Stimulated activated CD8-positive, alpha-beta memory T cell treated with anti-CD3 and anti-CD28 coated beads, Interleukin-7, amount 100 ng/mL, for 1 hour (primary cell): ENCODE measurements at places on chromosomes 12 and 14.

DNA sequence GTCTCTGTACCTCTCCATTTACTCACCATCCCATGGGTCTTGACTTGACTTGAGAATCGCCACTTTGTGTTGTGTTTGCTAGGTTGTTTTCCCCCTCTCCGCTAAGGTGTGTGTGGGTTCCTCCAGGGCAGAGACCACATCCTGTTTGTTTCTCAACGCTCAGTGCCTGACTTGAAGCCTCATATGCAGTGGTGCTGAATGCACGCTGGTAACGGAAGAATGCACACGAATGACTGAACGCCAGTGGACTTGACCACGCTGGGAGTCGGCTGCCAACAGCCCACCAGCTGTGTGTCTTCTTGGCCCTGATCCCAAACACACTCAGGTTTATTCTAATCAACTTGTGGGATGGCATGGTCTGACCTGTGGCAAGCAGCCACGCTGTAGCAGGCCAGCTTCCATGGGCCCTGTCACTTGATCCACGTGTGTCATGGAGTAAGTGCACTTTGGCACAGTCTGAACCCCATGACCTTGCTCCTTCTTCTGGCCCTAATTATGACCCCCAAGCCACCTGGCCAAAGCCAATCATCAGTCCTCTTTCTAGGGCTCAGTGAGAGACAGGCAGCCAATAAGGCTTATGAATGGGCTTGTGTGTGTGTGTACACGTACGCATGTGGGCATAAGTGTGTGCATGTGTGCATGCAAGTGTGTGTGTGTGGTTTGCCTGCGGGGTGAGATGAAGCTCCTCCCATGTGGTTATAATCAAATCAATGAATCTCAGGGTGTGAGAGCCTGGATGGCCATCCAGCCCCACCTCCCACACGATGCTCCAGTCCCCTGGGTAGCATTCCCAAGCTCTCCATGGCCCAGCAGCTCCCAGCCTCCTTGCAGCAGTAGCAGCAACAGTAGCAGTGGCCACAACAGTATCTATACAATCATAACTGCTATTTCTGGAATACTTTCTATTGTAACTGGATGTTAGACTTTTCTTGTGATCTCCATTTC is 6.4 kb upstream of the TC2N start:
- peak; percentile 35 for DNase-seq

DNA sequence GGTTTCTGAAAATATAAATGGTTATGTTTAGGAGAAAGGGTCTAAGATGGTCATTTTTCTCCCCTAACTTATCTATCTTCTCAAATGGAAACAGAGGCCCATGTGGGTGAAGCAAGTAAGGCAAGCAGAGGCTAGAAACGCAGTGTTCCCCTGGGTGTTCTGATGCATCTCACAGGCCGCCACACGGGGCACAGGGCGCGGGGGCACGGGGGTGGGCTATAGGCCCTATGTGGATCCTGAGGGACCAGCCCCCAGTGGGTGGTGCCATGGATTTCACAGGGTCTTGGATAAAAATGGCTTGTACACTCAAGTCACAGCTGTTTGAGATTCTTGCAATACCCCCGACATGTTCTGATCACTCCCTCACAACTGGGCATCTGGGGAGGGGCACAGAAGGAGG is 17.7 kb downstream of the ACTN1 start:
- no peak for DNase-seq

DNA sequence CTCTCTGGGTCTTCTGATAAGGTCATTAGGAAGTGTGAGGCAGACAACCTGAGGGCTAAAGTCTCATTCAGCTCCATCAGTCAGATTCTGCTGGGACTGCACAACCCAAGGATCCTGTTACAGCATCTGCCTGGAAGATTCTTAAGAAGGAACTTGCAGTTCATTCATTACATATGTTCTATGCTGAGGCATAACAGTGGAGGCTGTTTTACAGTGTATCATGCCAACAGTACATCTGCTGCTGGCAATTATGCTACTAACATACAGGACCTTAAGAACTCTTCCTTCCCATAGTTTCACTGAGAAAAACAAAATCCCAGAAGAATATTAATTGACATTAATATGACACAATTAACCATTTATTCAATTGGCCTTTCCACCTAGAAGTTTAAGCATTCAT is 968.6 kb downstream of the DIO2 start:
- no peak for DNase-seq

DNA sequence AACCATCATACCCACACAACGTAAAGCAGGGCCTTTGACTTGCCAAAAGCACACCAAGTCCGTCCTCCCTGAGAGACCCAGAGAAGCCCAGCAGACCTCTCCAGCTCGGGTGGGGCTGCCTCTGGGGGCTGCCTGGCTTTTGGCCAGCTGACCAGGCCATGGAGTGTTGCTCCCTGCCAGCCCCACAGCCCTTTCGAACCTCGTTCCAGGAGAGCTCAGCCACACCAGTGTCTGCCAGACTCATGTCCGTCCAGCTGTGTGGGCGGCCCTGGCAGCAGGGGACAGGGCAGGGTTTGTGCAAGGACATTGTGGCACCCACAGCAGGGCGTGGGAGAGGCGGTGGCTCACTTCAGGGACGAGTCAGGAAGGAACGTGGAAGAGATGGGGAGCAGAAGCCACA is 22.6 kb upstream of the IRF2BPL start:
- no peak for DNase-seq

DNA sequence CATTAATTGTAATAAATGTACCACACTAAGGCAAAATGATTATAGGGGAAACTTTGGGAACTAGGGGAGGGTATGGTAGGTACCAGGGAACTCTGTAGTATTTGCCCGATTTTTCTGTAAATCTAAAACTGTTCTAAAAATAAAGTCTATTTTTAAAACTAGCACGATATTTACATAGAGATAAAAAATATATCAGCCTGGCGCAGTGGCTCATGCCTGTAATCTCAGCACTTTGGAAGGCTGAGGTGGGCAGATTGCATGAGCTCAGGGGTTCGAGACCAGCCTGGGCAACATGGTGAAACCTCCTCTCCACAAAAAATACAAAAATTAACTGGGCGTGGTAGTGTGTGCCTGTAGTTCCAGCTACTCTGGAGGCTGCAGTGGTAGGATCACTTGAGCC is 32.4 kb downstream of the TMEM116 start:
- no peak for DNase-seq

DNA sequence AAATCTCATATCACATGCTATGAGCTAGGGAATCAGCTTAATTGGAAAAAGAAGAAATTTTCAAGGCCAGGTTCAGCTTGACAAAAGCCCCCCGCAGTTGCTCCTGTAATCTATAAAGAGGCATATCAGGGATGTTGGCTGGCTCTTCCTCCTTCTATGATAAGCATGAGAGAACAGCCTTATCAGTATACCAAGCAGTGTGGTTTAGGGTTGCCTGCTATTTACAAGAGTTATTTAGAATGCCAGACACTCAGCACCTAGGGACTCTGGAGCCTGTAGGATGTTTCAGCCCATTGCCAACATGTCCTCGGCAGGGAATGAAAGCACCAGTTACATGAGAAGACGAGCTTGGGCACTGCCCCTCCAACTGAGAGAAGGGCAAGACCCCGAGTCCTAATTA is 89.5 kb upstream of the TMPO start:
- DNase-seq = no peak

- DNase-seq = no peak
These were observed 34.6 kb downstream of the GIT2 start for GRCh38 chr12:109961612-109962011.

GRCh38 chr12:110108309-110109036 is 15.7 kb upstream of the IFT81 start:
- DNase-seq = no peak

GRCh38 chr14:91843437-91843836 is 23.9 kb downstream of the TC2N start:
- DNase-seq = no peak

- DNase-seq = no peak
These were observed 197.0 kb upstream of the AMIGO2 start for GRCh38 chr12:47276621-47277309.

- DNase-seq = no peak
These were observed 3.8 kb downstream of the GPD1 start for GRCh38 chr12:50107416-50108268.

GRCh38 chr14:42683707-42684106 is 1077.0 kb downstream of the LRFN5 start:
- DNase-seq = no peak

DNA sequence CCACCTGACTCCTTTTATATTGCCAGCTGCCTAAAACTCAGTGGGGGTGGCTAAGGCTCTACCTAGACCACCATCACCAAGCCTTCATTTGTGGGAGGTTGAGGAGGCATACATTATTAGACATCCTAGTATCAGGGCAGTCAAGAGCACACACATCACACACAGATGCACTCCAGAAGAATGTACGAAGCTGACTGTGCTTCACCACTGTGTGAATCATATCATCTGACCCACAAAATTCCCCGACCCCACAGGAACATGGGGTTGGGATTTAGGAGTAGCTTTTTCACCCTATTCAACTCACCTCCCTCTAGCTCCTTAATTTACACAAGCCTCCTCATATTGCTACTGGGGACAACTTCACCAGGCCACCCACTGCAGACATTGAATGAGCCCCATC is 64.8 kb upstream of the BDKRB2 start:
- DNase-seq = no peak

DNA sequence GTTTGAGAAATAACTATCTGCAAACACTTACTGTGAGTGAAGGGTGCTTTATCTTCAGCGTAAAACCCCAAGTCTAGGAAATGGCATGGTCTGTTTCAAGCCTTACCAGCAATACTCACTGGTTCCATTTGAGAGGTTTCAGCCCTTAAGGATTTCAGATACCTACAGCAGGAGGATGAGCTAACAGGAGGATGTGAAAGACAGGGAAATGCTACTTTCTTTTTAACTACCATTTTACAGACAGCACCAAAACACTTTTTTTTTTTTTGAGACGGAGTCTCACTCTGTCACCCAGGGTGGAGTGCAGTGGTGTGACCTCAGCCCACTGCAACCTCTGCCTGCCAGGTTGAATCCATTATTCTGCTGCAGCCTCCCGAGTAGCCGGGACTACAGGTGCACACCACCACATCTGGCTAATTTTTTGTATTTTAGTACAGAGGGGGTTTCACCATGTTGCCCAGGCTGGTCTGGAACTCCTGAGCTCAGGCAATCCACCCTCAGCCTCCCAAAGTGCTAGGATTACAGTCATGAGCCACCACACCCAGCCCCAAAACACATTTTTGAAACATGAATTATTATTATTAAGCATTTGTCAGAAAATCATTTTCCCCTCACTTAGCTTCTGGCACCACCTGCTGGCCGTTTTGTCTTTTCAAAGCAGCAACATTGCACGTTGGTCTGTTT is 4.6 kb downstream of the MTRFR start:
- DNase-seq = peak; percentile 42

- no peak for DNase-seq
These were observed 27.7 kb downstream of the WBP11 start for GRCh38 chr12:14775636-14775980.

DNA sequence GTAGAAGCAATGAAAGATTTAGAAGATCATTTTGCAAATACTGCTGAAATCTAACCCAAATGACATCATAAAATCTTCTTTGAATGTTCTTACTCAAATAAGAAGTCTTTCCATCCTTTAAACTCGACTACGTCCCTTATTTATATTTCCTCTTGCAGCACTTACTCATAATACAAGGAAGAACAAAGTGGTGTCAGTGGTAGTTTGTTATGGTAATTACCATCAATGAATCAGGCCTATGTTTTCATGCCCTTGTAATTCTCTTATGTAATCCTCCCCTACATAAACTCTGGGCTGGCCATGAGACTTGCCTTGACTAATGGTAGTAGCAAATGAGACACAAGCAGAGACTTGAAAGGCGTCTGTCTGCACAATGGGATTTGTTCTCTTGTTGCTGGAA is 17.0 kb downstream of the EEA1 start:
- DNase-seq = no peak

DNA sequence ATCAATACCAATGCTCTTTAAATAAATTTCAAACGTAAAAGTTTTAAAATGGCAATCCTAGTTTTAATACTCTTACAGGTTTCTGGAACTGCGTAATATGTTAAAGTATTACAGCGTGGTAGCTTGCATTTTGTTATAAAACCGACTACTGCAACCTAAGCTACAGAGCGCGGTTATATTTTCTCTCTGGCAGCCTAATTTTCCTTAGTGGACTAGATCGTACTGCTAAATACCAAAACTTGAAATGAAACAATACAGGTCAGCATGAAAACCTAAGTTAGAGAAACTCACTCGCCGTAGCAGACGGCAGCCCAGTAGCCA is 1.2 kb downstream of the CCDC92 start:
- no peak for DNase-seq

DNA sequence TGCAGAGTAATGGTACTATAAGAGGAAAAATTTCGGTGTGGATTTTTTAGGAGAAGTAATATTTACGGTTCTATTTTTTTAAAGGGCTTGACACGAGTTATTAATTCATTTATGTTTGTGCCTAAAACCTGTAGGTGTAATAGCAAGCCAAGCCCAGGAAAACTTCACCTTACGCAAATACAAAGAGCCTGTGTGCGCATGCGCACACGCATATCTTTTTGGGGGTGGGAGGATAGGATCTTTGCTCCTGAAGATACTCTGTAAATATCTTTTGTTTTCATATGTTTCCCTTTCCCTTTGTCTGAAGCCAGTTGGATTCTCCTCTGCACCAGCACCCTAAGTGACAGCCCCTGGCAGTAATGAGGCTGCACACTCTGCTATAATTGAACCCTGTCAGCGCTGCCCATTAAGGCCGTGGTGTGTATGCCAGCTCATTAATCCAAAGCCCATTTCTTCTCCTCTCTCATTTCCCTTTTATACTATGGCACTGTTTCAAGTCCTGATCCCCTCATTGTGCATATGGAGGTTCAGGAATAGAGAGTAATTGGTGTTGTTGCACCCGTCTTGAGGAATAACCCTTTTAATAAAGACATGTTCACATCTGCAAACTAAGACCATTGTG is 327.2 kb upstream of the E2F7 start:
- DNase-seq = no peak

GRCh38 chr12:121323908-121324307 is 27.4 kb upstream of the CAMKK2 start:
- no peak for DNase-seq

- no peak for DNase-seq
These were observed 17.3 kb upstream of the STAC3 start for GRCh38 chr12:57268264-57268663.

DNA sequence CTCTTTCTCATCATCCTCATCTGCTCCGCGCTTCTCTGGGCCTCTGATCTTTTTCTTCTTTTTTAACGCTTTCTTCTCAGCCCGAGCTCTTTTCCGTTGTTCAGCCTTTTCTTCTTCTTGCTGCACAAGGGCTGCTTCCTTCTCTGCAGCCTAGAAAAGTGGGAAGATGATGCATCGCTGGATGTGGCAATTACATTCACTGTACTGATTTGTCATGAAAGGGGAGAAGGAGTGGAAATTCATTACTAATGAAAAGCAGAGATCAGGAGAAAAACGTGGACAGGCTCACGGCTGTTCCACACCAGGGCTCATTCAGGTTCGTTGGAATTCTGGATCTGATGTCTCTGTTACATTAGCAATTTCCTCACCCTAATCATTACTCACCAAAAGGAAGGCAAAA is 15.1 kb downstream of the FICD start:
- no peak for DNase-seq
